A673 (cell line): ENCODE measurements at places on chromosomes 16 and 17. TPM values are rescaled to one million over a fixed set of nuclear protein-coding genes. Genes with fewer than 3 reads are reported as not detected.

- peaks cover 27% of the 10 kb centered on the region for H3K4me1 ChIP-seq
- peak overlapping the region; percentile 88 for H3K27ac ChIP-seq
- H3K36me3 ChIP-seq, result no peaks in the 10 kb centered on the region
- no peak for DNase-seq
- H3K27me3 ChIP-seq, result no peaks in the 10 kb centered on the region
- peak overlapping the region; percentile 54 for H3K4me3 ChIP-seq
Measured at GRCh38 chr16:69725480-69726312, 664 bp downstream of the NQO1 start.

- no peak overlapping the region for H3K27ac ChIP-seq
- H3K36me3 ChIP-seq, result peaks cover 5% of the 10 kb centered on the region
- no peaks in the 10 kb centered on the region for H3K27me3 ChIP-seq
- no peak overlapping the region for H3K4me3 ChIP-seq
- no peaks in the 10 kb centered on the region for H3K4me1 ChIP-seq
Measured at GRCh38 chr17:81193051-81193410, 27.0 kb upstream of the AATK start.

ADAD2 gene
- not detected in 2 replicates for total RNA-seq

DNA sequence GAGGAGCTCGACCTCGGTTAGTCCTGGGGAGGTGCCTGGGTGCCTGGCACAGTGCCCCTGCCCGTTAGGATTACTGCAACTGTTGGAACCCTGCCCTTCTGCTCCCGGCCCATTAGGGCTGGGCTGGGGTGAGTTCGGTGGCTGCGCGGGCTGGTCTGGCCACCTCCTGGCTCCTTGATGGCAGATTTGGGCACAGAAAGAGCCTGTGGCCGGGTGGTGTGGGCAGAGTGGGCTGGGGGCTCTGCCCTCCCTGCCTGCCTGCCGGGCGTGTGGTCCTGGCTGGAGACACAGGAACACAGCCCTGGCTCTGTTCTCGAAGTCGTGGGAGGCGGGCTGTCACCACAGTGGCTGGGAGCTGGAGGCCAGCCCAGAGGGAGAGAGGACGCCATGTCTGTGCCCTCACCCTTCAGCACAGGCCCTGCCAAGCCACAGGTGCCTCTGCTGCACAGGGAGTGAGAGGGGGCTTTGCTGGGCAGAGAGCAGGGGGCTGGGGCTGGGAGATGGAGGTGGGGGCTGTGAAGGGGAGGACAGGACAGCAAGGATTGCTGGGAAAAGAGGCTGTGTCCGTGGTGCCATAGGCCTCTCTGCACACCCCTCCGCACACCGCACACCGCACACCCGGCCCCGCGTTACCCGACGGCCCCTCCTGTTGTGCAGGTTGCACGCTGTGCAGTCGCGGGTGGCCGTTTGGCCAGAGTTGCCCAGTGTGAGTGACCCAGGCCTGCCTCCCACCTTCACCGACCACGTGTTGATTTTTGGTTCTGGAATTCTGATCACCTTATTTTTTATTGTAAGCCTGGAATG, 236.6 kb upstream of the GSE1 start:
- no peak for DNase-seq
- no peaks in the 10 kb centered on the region for H3K27me3 ChIP-seq
- no peak overlapping the region for H3K27ac ChIP-seq
- H3K4me1 ChIP-seq, result no peaks in the 10 kb centered on the region

GRB7 gene
- 0.62 and 0.63 TPM in 2 replicates for total RNA-seq

ASPA gene
- total RNA-seq, result not detected in 2 replicates
